ENCODE measurements at places on chromosomes 3 and 15.

DNA sequence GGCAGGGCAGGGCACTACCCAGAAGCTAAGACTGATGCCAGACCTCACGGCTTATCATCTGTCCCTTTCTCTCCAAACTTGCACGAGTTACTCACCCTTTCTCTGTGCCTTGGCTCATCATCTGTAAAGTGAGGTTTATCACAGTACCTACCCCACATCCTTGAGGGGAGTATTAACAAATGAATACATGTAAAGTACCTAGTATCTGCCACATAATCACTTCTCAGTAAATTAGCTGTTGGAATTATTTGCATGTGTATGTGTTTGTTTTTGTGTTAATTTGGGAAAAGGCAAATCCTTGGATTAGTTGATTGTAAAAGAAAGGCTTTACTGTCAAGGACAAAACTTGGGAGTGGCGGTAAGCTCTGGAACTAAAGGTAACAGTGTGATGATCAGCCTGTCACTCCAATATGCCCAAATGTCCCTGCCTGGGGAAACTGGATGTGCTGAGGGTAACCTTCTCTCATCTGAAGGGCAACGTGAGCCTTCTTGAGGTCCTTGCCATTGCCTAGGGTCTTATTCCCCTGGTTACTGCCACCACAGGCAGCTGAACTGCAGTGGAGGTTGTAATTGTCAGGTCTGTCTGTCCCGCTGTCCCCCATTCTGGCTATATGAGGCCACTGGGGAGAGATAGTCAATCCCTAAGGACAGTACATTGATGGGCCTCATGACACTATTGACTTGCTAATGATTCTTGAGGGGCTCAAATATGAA is 269.4 kb downstream of the CLSTN2 start:
- DNase-seq, result no peak

- DNase-seq, result no peak
Observed at GRCh38 chr3:119170821-119171220, 2.6 kb upstream of the UPK1B start.

- no peak for DNase-seq
Observed at GRCh38 chr3:128094295-128095151, 29.1 kb downstream of the RUVBL1 start.

DNA sequence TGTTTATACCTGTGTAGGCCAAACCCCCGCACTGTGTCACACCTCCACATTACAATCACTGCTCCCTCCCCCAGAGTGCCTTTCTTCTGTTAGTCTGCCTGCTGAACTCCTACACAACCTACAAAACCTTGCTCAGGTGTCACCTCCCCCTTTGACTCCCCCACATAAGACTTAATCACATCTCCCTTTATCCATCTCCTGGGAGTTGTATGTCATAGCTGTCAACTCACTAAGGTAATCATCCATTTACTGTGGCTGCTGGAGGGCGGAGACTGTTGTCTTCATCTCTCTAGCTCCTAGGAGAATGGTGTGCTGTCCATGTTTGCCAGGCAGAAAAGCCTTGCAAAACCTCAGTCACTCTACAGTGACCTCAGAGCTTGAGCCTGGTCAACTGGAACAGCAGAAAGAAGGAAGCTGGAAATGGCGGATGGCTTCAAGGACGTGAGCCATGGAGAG is 43.8 kb downstream of the ZNF710 start:
- DNase-seq, result no peak

DNA sequence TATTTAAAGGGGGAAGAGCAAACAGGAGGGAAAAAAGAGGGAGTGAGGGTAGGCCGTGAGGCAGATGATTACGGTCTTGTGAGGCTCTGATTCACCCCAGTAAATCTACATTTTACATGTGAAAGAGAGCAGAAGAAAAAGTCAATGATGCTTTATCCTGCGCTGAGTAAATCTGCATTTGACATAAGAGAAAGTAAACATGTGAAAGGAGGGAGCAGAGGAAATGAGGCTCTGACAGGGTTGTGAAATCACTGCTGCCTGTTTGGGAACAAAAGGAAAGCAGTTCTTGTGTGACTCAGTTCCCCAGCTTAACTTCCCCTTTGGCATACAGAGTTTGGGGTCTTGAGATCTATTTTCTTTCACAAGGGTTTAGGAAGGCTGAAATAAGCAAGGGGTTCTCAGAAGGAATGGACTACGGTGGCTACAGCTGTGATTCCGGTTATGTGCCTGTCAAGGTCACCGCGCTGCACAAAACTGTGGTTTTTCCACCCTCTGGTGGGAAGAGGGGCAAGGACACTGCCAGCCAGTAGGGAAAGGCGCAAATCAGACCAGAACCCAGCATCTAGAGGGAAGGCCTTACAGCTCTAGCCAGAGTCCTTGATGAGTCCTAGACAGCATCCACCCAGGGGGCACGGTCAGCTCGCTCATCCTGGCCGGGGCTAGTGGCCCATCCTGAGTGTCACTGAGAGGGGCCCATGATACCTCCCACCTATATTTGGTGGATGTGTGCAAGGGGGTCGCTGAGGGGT is 18.9 kb upstream of the HCN4 start:
- DNase-seq, result no peak

DNA sequence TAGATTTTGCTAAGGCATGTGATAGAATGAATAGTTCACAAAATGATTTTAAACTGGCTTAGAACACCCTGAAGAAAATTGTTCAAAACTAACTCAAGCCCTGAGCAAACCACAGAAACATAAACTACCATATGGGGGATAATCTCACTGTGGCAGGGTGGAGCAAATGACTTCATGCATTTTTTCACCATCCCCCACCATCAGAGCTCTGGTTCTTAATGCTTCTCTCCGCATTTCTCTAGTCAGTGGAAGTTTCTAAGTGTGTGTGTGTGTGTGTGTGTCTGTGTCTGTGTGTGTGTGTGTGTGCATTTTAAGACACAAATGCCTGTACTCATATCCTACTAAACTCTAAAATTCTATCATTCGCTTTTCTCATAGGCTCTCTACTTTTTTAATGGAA is 107.1 kb upstream of the PHLDB2 start:
- no peak for DNase-seq

DNA sequence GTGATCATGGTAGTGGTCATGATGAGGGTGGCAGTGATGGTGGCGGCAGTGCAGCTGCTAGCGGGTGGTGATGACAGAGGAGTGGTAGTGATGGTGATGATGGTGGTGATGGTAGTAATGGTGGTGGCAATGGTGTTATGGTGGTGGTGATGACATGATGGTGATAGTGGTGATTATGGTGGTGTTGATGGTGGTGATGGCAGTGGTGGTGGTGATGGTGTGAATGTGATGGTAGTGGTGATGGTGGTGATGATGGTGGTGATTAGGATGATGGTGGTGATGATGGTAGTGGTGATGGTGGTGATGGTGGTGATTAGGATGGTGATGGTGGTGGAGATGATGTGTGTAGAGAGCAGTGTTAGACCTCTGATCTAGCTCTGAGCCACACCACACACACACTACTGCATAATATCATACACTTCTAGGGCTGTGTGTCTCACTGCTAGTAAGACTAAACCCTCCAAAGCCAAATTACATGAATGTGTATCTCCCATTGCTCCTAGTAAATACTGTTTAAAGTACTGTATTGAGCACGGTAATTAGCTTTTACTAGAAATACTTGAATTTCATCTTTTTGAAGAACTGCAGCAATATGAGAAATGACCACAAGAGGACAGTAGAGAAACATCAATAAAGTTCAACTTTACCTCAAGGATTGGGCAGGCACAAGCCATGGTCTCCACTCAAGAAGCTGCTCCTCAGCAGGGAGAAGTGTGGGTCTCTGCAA is 28.8 kb downstream of the TMED3 start:
- no peak for DNase-seq

DNA sequence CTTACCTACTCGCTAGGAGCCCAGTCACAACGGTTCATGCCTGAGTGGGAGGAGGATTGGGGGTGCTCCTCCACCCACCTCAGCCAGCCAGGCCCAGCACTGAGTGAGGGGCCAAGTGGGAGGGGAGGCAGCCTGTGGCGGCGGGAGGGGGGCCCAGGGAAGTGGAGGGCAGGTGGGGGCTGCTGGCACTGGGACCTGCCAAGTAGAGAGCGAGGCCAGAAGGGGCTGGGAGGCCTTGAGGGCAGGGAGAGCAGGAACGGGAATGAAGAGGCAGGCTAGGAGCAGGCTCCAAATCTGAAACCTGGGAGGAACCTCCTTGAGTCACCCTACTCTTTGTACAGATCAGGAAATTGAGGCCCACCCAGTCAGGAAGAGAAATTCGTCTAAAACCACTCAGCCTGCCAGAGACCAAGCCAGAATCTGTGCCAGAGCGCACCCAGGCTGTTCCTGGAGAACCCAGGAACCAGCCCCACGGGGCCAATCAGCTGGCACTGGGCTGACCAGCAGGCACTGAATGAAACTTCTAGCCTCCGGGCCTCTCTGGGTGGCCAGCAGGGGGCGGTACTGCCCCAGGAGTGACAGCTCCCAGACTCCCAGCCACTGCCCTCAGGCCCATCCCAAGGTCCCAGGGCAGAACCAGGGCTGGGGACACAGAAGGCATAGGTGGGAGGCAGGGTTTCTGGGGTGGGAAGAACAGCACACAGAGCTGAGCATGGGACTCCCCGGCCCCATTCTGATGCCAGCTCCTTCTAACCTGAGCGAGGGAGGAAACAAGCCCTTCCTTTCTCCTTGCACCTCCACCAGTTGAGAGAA is 14.8 kb upstream of the CYP11A1 start:
- DNase-seq, result no peak

GRCh38 chr3:131361464-131362421 is 19.8 kb upstream of the NUDT16 start:
- no peak for DNase-seq

- DNase-seq, result no peak
Observed at GRCh38 chr3:141452045-141452444, 34.8 kb upstream of the RASA2 start.

DNA sequence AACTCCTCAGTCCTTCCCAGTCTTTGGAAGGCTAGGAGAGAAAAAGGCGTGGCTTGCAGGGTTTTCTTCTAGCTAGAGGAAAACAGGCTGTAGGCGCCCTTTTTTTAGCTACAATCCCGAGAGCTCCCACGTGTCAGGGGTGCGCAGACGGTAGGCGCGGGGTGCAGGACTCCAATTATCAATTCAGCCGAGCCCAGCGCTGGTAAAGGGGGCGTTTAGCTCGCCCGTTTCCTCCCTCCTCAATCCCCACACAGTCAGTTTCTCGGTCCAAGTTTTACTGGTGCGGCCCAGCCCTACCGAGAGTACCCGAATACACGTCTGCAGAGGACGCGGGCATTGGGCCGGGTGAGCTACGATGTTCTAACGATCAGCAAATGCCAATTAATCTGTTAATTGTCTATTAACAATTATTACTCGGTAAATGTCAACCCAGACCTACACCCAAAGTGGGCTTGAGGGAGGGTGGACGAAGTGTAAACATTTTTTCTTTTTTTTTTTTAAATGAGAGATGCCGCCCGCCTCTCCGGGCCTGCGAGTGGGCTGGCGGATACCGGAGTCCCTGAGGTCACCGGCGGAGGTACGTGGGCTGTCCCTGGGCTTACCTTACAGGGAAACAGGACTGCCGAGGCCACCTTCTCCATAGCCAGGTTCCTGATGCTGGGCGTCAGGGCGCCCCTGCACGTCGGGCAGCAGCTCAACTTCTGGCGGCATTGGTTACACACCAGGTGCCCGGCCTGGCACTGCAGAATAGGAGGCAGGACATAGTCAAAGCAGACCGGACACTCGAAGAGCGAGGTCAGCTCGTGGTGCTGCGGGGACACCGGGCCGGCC is 923 bp downstream of the SIAH2 start:
- DNase-seq, result no peak

GRCh38 chr3:3800685-3801493 is 1.7 kb downstream of the LRRN1 start:
- DNase-seq, result no peak
